CD4-positive, alpha-beta T cell treated with Interleukin-15 for 1 hour (primary cell): ENCODE measurements at places on chromosomes 16 and 17.

DNA sequence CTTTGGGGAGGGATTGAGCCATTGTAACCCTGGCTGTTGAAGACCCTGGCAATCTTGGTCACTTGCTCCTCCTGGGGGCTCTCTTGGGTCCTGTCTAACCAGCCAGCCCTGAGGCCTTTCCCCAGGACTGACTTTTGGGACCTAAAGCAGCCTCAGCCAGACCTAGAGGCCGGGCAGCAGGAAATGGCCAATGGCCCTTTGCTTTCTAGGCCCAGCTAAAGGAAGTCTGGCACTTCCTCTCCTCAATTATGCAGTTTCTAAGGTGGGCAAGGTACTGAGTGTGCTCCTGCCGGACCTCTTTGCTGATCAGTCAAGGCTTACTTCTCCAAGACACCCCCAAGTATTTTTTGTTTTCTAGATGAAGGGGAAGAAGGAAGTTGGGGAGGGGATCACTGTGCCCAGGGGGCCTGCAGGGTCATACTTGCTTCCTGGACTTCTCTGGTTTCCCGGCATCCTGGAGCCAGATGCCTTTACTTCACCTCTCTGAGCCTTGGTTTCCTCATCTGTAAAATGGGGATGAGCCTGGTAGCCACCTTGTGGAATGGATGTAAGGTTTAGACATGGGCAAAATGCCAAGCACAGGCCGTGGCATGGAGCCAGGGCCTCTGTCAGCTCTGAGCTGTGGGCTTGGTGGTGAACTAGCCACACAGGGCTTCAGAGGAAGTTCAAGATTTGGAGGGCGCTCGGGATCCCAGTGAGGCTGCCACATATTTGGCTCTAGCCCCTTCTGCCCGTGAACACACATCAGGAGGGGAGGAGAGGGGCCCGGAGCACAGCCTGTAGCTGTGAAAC is 8.6 kb downstream of the CX3CL1 start:
- DNase-seq = no peak

GRCh38 chr17:4101759-4102405 is 40.9 kb downstream of the ZZEF1 start:
- no peak for DNase-seq

GRCh38 chr16:1557576-1557975 is 24.1 kb downstream of the TMEM204 start:
- DNase-seq = no peak

DNA sequence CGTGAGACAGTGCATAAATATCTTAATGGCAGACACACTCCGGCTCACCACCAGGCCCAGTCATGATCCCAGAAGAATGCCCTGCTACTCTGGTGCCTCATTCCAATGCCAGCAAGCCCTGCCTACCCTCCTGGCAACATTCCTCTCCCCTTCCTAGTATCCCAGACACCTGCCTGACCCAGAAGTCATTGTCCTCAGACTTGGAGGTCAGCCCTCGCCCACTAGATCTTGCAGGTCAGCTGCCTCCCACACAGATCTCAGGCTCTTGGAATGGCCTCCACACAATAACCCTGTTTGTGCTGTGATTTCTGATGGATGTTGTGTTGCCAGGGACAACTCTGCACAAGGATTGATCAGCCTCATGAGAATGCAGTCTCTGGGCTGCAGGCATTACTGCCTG is 1.8 kb upstream of the TEX2 start:
- no peak for DNase-seq

DNA sequence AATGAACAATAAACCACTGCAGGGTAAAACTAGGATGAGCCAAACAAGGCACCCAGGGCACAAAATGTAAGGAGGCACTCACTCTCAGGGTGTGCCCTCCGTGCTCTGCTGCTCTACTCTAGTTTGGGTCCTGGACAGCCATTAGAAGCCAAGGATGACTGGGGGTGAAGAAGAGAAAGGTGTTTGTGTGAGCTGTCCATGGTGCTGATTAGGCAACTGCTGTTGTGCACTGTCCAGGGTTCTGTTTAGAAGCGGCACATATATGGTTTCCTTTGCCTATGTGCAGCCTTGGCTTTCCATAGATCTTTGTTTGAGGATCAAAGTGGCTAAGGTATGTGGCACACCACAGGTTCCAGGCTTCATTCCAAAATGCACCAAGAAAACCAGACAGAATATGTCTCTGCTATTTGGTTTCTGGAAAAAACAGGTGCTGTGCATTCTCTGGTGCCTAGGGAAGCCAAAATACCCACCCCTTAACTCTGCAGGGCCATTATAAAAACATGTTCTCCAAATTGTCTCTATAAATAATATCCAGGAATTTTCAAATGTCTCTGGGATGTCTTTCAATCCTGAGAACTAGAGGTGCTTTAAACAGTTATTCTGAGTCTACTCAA is 123.5 kb downstream of the CBLN1 start:
- DNase-seq = no peak

GRCh38 chr17:58312829-58313228 is 15.8 kb downstream of the TSPOAP1 start:
- DNase-seq = no peak

DNA sequence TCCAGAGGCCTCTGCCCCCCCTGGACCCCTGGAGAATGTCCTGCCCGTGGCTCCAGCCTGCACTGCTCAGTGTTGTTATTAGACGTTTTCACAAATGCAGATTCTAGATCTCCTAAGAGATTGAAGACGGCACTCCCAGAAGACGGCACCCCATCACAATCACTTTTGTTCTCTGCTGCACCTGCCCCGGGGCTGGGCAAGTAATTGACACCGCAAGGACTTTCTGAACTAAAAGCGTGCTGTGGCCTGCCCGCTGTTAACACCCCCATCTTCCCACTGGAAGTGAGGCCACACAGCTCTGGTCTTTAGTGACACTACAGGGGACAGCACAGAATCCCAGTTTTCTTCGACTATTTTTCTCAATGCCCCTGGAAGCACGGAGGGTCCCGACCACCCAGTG is 256.9 kb downstream of the ENGASE start:
- DNase-seq = no peak

GRCh38 chr17:20197272-20197926 is 188.2 kb downstream of the SPECC1 start:
- DNase-seq = no peak

DNA sequence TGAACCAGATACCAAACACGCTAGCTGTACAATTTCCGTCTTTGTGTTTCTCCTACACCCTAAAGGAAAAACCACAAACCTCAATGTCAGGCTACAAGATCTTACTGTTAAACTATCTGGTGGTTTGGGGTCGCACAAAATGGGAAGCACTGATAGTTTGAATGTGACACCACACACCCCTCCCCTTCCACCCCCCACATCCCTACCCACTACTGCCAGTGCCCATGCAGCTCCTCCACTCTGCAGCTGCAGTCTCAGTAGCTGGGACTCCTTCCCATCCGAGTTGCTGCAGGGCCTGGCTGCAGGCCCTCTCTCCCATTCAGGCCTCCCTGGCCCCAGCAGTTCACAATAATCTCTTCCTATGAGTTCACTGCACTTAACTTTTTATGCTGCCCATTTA is 18.4 kb downstream of the TRAP1 start:
- no peak for DNase-seq

- no peak for DNase-seq
Observed at GRCh38 chr17:3848229-3848835, 2.3 kb upstream of the NCBP3 start.

DNA sequence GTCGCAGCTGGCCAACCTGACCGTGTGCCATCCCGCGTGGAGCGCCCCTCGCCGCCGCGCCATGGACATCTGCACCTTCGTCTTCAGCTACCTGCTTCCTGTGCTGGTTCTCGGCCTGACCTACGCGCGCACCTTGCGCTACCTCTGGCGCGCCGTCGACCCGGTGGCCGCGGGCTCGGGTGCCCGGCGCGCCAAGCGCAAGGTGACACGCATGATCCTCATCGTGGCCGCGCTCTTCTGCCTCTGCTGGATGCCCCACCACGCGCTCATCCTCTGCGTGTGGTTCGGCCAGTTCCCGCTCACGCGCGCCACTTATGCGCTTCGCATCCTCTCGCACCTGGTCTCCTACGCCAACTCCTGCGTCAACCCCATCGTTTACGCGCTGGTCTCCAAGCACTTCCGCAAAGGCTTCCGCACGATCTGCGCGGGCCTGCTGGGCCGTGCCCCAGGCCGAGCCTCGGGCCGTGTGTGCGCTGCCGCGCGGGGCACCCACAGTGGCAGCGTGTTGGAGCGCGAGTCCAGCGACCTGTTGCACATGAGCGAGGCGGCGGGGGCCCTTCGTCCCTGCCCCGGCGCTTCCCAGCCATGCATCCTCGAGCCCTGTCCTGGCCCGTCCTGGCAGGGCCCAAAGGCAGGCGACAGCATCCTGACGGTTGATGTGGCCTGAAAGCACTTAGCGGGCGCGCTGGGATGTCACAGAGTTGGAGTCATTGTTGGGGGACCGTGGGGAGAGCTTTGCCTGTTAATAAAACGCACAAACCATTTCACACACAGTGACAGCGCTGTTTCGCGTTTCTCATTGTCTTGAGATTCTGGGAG is 2.0 kb upstream of the ZACN start:
- DNase-seq = peak; percentile 69

DNA sequence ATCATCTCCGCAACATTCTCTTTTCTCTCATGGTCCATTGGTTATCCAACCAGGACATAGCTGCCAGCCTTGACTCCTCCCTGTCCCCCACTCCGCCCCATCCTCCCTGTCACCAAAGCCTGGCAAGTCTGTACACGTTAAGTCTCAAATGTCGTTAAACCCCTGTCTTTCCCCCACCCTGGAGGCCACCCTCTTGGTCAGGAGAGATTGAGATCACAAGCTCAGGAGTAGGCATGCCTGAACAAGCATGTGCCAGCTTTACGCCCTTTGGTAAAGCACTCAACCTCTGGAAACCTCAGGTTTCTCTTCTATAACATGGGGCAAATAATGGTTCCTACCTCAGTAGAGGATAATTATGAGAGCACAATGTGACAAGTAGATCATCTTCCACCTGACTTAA is 38.1 kb upstream of the CCL1 start:
- no peak for DNase-seq

DNA sequence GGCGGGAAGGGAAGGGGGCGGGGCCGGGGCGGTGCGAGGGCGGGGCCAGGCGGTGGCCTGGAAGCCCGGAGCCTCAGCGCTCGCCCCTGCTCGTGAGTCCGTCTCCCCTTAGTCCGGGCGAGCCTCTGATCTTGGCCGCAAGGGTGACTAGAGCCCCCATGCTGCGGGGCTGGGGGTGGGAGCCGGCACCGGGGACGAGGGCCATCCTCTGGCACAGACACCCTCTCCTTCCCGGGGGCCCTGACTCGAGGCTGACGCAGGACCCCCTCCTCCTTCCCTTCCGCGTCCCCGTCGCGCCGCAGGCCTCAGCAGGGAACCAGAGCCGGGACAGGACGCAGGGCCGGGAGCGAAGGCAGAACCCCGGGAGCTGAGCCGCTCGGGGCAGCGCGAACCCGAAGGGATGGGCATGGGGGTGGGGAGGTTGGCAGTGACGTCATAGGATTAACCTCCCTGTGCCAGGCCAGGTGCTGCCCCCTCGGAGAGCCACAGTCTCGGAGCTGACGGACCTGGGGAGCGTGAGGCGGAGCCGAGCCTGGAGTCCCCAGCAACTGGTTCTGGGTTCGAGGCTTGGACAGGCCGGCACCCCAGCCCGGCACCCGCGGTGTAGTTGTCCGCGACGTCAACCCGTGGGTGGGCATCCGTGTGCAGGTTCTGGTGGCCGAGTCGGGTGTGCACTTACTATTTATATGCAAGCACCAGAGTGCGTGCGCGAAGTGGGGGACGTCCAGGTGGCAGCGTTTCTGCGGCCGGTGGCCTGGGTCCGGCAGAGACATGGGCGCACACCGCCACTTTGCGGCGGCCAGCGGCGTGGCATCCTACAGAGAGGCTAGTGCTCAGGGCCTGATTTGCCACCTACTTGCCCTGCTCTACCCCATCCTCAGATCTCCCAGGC is 503 bp upstream of the PLCD3 start:
- peak; percentile 74 for DNase-seq

- DNase-seq = no peak
Observed at GRCh38 chr16:59440-60059, 5.9 kb downstream of the SNRNP25 start.

GRCh38 chr17:17605729-17606088 is 14.2 kb upstream of the PEMT start:
- no peak for DNase-seq

DNA sequence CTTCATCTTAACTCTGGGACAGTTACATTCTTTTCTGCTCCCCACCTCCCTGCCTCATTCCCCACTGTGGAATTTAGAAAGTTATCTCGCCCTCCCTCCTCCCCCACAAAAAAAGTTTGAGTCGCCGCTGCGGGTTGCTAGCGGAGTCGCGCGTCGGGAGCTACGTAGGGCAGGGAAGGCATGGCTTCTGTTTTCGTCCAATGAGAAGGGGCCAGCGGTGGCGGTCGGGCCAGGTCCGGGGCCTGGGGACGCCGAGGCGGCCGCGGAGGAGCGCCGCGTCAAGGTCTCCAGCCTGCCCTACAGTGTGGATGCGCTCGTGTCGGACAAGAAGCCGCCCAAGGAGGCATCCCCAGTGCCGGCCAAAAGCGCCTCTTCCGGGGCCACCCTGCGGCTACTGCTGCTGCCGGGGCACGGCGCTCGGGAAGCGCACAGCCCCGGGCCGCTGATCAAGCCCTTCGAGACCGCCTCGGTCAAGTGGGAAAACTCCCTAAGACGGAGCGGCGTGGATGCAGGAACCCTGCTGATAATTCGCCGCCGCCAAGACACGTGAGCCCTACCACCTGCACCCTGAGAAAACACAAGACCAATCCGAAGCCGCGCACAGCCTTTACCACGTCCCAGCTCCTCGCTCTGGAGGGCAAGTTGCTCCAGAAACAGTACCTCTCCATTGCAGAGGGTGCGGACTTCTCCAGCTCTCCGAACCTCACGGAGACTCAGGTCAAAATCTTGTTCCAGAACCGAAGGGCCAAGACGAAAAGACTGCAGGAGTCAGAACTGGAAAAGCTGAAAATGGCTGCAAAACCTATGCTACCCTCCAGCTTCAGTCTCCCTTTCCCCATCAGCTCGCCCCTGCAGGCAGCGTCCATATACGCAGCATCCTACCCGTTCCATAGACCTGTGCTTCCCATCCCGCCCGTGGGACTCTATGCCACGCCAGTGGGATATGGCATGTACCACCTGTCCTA is 8.9 kb downstream of the OR4D1 start:
- peak; percentile 59 for DNase-seq

DNA sequence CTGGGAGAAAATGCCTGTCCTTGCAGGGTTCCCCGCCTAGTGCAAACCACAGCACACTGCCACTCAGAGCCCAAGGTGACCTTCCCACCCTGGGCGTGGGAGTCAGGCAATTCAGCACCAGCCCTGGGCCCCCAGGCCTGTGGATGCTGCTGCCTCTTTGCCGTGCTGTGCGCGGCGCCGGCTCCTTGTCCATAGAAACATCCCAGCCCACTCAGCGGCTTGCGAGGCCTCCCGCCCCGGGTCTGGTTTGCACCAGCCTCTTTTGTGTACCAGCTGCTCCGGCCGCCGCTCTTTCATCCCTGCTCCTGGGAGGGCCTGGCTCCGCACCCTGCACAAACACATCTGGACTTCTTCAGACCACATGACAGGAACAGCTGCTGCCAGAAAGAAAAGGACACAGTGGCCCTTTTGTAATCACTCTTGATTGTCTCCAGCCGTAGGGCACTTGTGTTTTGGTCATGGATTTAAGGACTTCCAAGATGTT is 75.4 kb upstream of the SDK2 start:
- DNase-seq = no peak

GRCh38 chr16:27600381-27600780 is 50.4 kb downstream of the KATNIP start:
- DNase-seq = no peak

GRCh38 chr16:11105038-11105903 is 150.7 kb downstream of the SOCS1 start:
- peak; percentile 40 for DNase-seq
